HEK293T (cell line): ENCODE measurements at places on chromosomes 3 and 15.
A peak's percentile ranks its signal among the peaks of the same experiment; 100 is the strongest.

- no peak for DNase-seq
Measured at GRCh38 chr15:28912422-28912821, 26.6 kb downstream of the APBA2 start.

- DNase-seq = no peak
Measured at GRCh38 chr15:66919421-66919820, 146.0 kb upstream of the SMAD3 start.

- no peak for DNase-seq
Measured at GRCh38 chr15:59159210-59159609, 47.4 kb upstream of the LDHAL6B start.

DNA sequence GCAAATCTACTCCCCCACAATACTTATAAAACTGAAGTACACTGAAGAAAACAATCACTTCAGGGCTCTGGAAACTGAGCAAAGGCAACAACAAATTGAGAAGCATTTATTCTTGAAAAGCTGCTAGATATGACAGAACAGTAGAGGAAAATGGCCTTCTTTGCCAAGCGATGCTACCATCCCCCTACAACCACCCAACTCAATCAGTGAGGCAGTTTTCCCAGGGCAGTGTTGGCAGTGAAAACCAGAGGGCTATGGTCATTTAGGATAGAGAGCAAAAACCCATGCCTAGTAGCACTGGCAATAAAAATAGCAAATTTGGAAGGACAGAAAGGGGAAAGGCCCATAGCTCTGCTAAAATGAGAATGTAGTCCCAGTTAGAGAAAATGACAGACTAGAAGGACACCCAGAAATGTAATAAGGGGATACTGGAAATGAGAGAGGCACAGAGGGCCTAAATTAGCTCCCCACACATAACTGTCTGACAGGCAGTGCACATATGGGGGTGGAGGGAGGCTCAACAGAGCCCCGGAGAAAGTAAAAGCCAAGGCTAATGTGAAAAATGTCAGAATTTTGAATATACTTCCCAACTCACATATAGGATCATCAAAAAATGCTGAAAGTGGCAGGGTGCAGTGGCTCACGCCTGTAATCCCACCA, 143.5 kb downstream of the GSK3B start:
- DNase-seq = no peak

GRCh38 chr15:74432271-74432967, 1.3 kb downstream of the SEMA7A start:
- no peak for DNase-seq

DNA sequence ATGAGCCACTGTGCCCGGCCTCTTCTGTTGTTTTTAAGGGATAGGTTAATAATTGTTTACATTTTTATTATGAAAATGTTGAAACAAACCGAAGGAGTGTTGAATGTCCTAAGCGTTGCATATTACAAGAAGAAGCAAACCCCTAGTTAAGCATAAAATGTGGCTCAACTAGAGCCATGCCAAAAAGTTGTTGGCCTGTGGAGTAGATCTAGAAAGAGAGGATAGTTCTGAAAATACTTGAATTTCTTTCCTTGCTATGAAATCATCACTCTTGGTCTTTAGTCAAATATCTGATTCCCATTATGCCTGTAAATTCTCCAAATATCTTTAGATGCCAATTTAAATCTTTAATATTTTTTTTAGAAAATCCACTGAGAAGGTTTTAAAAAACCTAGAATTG, 12.8 kb downstream of the RBP2 start:
- no peak for DNase-seq

DNA sequence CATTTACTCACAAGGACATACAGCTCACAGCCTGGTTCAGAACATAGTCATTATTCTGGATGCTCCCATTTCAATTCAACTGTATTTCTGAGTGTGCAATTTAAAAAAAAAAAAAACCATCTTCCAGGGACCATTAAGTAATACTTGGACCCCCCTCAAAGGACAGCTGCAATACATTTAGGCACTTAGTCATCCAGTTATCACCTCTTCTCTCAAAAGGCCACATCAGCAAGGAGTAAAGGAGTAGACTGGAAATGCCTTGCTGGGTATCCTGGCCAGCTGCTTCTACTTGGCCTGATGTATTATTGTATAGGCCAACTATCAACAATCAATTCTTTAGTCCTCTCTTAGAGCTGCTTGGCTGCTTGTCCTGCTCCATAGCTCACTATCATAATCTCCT, 211.4 kb upstream of the SETMAR start:
- no peak for DNase-seq

DNA sequence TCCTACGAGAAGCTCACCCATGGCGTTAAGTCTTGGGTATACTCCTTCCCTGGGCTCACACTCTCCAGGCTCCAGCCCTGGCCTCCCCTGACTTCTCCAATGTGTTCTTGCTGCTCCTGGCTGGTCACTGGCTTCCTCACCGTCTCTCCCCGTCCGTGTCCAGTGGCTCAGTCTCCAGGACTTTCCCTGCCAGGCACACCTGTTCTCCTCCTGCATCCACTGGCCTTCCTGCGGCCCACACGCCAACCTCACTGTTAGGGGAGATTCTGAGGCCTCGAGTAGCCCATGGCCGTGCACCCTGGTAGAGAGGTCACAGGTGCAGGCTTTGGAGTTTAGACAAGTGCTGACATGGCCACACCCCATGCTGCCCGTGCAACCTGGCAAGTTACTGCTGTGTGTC, 91.9 kb upstream of the SNRPA1 start:
- no peak for DNase-seq

- DNase-seq = no peak
Measured at GRCh38 chr3:101270149-101270548, 50.2 kb downstream of the IMPG2 start.

DNA sequence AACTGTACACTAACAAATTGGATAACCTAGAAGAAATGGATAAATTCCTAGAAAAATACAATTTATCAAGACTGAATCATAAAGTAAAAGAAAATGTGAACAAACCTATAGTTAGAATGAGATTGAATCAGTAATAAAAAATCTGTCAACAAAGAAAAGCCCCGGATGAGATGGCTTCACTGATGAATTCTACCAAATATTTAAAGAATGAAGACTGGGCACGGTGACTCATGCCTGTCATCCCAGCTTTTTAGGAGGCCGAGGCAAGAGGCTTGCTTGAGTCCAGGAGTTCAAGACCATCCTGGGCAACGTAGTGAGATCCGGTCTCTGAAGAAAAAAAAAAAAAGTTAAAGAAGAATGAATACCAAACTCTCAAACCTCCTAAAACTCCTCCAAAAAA, 17.7 kb upstream of the AP4E1 start:
- no peak for DNase-seq

DNA sequence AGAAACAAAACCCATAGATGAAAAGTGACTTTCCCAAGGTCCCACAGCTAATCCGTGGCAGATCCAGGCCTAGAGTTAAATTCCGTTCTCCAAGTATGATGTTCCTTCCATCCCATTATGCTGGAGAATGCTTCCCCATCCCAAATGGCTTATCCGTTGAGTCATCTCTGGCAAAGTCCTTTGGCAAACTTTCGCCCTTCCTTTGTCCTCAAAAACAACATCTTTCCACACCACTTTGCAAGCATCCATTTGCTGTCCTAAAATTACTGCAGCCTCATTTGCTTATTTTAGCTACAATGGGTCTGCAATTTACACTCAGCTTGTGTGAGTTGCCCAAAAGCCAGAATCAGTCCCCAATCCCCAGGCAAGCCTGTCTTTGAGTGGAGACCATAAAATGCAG, 304.0 kb upstream of the TLE3 start:
- DNase-seq = no peak

GRCh38 chr3:131110087-131110486, 83.4 kb downstream of the NEK11 start:
- DNase-seq = no peak

GRCh38 chr15:71002316-71002715, 109.7 kb downstream of the LRRC49 start:
- DNase-seq = no peak

DNA sequence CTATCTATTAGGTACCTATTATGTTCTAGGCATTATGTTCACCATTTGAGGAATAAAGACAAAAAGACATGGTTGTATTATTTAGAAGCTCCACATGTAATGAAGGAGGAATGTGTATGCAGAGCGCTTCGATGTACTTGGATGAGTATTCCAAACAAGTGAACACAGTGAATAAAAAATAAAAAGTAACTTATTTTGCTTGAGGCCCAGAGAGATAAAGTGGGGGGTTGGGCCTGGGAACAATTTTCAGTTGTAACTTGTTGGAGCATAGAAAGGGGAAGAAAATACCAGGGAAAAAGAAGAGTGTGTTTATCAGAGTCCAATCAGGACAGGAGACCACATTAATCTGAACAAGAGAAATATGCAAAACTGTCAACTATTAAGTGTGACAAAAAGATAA, 445.7 kb upstream of the BCHE start:
- DNase-seq = no peak

DNA sequence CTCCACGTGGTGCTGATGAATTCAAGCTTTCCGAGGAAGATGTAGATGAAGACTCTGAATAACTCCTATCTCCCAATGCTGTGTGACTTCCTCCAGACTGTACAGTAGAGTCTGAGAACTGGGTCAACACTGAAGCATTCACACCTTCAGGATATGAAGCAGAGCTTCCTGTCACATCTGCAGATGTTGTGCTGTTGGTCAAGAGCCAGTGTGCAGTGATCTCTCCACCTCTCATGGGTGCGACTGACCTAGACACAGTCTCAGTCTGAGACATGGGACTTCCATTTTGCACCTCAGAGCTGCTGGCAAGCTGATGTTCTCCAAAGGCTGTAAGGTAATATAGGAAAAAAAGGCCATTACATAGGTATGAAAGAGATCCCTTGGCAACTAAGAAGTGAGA, 36.5 kb downstream of the HEG1 start:
- no peak for DNase-seq

DNA sequence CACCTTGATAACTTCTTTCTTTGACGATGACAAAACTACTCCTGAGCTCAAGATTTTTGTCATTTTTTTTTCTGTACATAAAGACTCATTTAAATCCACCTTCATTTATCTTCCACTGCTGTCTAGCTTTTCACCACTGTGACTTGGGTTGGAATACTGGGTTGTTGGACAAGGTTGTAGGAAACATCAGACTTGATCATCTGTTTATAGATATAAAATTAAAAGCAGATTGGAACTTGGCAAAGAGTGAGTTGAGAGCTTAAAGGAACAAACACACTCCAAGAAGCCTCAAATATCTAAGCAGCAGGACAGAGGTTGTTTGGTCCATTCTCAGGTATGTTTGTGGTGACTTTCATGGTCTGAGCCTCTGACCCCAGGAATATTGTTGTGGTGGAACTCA, 141.7 kb upstream of the NDN start:
- no peak for DNase-seq

DNA sequence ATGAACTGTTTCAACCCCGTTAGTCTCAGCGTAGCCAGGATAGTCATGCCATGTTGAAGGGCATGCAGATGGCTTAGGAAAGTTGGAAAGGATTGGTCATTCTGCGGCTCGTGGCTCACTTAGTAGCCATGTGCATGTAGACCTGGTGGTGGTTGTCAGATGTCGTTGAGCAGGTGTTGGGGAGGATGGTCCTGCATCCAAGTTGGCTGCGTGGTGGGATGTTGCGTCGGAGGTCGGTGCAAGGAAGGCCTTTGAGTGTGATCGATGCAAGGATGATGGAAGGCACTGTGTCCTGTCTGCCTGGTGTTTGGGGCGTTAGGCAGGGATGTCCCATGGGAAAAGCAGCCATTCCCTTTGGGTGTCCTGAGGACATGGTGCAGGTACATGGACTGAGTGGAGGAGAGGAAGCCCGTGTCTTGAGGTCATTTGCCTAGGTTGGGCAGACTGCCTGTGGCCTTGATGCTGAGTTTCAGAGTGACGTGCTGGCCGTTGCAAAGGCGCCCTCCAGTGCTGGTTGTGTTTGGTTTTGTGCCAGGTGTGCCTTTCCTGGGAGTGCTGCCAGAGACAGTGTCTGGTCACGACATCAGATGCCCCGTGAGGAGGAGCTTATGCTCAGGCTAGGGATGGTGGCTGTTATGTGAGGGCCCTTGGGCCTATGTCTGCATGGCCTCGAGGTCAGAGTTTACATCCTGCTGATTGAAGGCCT, 103.4 kb downstream of the SNRPN start:
- DNase-seq = no peak

GRCh38 chr3:190116551-190117067, 4.1 kb downstream of the P3H2 start:
- DNase-seq = no peak

DNA sequence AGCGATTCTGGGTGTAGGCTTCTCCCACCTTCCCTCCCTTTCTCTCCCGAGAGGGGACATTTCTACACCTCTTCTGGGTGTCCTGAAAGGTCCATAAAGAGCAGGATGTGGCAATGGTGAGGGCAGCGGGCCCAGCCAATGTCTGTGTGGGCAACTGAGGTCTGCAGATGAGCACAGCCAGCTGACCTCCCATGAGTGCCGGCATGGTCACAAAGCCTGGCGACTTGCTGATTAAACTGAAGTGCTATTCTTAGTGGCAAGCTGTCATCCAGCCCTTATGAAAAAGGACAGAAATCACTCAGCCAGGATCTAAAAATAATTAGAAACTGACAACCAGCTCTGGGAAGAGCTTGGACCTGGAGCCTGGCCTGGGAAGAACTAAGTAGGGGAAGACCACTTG, 124.3 kb upstream of the RGMA start:
- DNase-seq = no peak

- DNase-seq = no peak
Measured at GRCh38 chr3:179716811-179717210, 64.0 kb downstream of the USP13 start.

- DNase-seq = no peak
Measured at GRCh38 chr3:134641671-134642300, 9.0 kb downstream of the KY start.

- DNase-seq = peak; percentile 84
Measured at GRCh38 chr15:79028411-79028964, 62.1 kb downstream of the RASGRF1 start.

DNA sequence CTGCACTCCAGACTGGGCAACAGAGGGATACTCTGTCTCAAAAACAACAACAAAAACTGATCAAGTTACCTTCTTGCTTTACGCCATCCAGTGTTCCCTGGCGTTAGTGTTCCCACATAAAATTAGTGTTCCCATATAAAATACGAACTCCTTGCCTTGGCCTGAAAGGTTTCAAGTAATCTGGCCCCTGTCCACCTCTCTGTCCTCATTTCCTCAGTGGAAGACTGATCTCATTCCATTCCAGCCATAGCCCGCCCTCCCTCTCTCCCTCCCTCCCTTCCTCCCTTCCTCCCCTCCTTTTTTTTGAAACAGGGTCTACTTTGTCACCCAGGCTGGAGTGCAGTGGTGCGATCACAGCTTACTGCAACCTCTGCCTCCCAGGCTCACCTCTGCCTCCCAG, 2.8 kb upstream of the CAND2 start:
- no peak for DNase-seq

DNA sequence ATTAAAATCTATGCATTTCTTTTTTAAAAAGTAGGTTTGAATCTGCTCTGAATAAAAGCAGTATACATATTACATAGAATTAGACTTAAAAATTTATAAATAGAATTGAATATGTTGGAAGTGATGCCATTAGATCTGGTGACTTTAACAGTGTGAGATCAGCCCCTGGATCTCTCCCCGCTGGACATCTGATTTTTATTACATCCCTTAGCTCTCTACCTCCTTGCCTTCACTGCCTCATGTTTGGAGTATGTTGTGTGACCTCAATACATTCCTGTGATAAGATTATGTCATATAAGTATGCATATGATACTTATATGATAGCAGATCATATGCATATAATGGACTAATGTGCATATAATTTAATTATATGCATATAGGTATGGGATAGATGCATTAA, 643.4 kb upstream of the NR2F2 start:
- no peak for DNase-seq
